ENCODE measurements at places on chromosomes 12 and 14.

- DNase-seq: no peak
These were observed 122.4 kb downstream of the MIPOL1 start for GRCh38 chr14:37320106-37320505.

DNA sequence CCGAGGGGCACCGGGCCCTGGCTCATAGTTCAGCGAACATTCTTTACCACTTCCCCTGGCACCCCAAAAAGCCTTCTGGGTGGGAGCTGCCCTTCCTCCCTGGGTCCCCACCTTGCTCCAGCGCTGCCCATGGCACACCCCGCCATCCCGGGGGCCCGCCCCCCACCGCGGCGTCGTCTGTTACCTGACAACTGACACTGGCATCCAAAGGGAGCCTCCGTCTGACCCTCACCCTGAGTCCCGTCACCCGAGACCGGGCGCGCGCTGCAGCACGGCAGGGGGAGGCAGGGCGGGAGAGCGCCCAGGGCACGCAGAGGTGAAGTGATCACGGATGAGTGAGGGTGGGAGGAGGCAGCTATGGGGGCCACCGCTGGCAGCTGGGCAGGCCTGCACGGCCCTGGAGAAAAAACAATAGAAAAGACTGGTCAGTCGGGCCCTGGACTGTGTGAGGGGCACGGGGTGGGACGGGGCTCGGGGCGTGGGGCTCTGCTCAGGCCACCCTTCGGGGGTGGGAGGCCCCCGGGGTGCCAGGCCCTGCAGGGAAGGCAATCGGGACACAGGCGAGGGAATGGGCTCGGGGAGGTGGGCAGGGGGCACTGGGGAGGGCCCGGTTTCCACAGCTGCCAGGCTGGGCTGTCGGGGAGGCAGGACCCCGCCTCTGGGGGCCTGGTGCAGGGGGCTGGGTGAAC is 40.7 kb downstream of the BCL11B start:
- no peak for DNase-seq

GRCh38 chr14:28742171-28742846 is 24.3 kb upstream of the FOXG1 start:
- no peak for DNase-seq

GRCh38 chr12:32145096-32145495 is 38.4 kb downstream of the BICD1 start:
- DNase-seq: no peak

DNA sequence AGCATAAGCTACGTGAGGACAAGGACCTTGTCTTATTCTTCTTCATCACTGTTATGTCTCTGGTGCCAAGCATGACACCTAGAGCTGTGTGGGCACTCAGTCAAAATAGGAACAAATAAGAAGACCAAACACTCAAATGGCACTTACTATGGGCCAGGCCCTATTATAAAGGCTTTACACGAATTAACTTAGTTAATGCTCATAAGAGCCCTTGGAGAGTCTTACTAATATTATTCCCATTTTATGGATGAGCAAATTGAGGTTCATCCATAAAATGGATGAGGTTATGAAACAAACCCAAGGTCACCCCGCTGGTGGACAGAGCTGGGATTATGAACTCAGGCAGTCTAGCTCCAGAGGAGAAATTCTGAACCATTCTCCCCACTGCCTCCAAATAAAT is 47.7 kb downstream of the ISCA2 start:
- no peak for DNase-seq

DNA sequence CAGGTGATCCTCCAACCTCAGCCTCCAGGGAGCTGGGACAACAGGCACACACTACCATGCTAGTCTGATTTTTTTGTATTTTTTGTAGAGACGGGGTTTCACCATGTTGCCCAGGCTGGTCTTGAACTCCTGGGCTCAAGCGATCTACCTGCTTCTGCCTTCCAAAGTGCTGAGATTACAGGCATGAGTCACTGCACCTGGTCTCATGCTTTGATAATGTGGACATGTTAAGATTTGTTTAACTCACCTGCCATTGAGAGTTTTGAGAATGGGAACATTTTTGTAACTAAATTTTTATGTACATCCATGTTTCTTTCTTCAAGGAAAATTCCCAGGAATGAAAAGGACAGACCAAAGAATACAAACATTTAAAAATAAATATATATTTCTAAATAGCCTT is 121.2 kb downstream of the MIPOL1 start:
- no peak for DNase-seq
